ENCODE measurements at places on chromosomes 6 and 20.

GRCh38 chr6:51099201-51099600 is 280.5 kb downstream of the TFAP2B start:
- DNase-seq, result no peak

DNA sequence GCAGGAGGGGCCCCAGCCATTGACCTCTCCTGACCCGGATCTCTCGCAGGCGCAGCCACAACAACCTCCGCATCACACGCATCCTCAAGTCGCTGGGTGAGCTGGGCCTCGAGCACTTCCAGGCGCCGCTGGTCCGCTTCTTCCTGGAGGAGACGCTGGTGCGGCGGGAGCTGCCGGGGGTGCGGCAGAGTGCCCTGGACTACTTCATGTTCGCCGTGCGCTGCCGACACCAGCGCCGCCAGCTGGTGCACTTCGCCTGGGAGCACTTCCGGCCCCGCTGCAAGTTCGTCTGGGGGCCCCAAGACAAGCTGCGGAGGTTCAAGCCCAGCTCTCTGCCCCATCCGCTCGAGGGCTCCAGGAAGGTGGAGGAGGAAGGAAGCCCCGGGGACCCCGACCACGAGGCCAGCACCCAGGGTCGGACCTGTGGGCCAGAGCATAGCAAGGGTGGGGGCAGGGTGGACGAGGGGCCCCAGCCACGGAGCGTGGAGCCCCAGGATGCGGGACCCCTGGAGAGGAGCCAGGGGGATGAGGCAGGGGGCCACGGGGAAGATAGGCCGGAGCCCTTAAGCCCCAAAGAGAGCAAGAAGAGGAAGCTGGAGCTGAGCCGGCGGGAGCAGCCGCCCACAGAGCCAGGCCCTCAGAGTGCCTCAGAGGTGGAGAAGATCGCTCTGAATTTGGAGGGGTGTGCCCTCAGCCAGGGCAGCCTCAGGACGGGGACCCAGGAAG is 4.5 kb upstream of the COL9A3 start:
- no peak for DNase-seq

DNA sequence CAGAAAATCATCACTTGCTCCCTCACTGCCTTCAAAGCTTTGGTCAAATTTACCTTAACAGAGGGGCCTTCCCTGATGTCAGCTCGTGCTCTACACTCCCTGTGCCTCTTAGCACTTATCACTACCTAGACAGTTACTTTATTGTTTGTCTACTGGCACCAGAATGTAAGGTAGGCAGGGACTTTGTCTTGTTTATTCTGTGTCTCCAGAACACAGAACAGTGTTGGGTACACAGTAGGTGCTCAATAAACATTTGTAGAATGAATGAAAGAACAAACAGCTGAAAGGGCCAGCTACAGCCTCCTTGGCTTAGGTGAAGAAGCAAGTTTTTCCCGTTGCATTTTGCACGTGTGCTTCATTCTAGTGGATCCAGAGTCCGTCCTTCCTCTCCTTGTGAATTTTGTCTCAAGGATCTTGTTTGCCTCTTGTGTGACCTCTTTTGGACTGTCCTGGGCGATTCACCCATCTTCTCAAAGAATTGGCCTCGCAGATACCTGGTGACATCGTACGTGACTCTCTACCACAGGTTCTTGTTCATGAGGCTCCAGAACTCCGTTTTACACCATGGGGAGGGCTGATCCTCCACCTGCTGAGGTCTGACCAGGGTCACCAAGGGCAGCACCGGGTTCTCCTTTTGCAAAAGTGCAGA is 84.2 kb upstream of the ARMC2 start:
- DNase-seq, result no peak

GRCh38 chr6:38164131-38164481 is 344.6 kb downstream of the ZFAND3 start:
- DNase-seq, result no peak

DNA sequence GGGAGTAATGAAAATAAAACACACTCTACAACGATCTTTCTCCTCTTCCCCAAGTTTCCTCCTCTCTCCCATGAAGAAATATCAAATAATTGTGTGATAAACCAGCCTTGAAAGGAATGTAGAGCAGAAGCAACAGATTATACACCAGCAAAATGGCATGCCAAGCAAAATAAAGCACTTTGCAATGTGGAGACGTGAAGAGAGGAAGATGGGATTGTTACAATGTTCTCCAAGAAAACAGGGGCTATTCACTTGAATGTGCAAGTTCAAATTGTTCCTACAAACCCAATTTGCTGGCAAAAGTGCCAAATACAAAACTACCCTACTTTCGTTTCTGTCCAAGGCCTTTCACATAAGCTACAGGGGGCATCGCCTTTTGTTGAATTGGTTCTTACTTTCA is 185.1 kb downstream of the PDE7B start:
- no peak for DNase-seq

DNA sequence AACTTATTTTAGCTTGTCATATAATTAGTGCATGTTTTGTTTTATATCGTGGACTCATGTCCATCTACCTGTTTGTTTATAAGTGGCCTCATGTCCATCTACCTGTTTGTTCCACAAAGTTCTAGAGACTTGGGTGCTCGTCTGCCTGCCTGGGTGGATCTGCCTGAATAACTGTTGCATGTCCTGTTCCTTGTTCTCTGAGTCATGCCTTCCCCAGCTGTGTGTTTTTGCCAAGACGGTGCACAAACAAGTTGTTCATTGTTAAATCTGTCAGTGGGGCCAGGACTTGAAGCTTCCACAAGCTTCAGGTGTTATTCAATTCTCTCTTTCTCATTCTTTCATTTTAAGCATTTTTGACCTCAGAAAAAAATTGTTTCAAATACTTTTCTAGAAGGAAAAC is 358.0 kb upstream of the CITED2 start:
- no peak for DNase-seq

DNA sequence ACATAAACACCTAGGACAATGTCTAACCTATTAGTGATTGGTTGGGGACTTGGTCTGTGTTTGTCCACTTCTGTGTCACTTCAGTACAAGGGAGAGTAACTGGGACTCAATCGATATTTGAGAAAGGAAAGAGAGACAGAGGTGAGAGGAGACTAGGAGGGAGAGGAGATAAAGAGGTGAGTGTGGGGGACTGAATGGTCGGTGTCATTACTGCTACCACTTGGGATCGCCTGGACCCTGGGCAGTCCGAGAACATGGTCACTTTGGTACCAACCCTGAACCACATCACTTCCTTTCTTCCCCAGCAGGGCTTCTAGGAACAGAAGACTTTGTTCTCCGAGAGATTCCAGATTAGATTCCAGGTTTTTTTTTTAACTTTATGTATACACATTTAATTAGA is 63.7 kb downstream of the GPR6 start:
- DNase-seq, result no peak

DNA sequence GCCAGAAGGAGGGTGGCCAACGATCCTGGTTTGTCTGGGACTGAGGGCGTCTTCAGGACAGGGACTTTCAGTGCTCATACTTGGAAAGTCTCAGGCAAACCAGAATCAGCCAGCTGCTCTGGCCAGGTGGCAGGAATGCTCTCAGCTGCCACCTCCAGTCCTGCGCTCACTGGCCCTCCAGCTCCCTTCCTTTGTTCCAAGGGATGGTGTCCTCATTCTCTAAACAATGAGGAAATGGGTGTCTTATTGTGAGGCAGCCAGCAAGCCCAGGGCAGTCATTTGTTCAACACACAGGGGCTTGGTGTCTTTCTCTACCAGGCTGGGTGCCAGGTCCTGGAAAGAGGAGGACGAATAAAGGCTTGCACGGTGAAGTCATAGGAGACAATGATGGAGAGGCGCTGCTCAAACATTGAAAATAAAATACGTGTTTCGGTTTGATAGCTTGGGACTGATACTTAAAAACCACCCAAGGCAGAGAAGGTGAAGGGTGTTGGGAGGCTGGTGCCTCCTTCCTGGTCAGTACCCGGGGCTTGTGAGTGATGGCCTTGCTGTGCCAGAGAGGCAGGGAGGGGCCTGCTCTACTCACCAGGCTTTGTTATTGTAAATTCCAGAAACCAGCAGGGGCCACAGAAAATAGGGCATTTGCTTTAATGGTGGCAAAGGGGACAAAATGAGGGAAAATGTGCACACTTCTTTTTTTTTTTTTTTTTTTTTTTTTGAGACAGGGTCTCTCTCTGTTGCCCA is 11.3 kb upstream of the TMEM181 start:
- DNase-seq, result no peak

GRCh38 chr6:128139519-128139918 is 238.7 kb upstream of the THEMIS start:
- no peak for DNase-seq

- no peak for DNase-seq
Observed at GRCh38 chr20:2604506-2604835, 48.0 kb upstream of the NOP56 start.

GRCh38 chr6:136960781-136961180 is 38.7 kb downstream of the SLC35D3 start:
- DNase-seq, result no peak

- DNase-seq, result no peak
Observed at GRCh38 chr6:77468939-77469338, 5.6 kb upstream of the HTR1B start.

DNA sequence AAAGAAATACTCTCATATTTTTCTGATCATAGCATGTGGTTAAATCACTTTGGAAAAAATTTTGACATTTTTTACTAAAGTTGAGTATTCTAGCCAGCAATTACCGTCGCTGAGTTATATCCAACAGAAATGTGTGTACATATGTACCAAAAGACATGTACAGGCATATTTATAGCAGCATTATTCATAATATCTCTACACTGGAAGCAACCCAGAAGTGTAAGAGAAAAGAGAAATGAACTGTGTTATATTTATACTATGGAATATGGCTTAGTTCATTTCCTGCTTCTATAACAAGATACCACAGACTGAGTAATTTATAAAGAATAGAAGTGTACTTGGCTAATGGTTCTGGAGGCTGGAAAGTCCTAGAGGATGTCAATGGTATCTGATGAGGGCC is 474.0 kb upstream of the GJE1 start:
- DNase-seq, result no peak

DNA sequence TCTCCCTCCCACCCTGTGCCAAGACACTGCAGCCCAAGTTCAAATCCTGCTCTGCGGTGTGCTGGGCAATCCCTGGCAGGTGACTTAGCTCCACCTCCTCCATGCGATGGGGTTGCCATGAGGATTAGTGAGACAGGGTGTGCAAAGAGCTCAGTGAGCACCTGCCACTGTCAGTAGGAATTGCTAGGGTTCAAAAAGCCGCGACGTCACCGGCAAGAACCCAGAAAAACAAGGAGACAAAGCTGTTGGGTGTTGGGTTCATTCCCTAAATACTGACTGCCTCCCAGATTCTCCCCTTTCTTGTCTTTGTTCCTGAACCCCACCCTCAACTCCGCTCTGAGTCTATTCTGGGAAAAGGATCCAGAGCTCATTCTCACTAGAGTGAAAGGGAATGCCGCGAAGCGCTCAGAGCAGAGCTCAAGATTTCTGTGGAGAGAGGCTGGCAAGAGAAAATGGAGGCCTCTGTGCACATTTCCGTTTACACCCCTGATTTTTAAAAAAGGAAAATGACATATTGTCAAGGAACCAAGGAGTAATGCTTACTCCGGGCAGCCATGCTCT is 13.3 kb downstream of the PMEPA1 start:
- DNase-seq, result no peak

- DNase-seq, result no peak
Observed at GRCh38 chr20:20317621-20318364, 50.1 kb upstream of the INSM1 start.

DNA sequence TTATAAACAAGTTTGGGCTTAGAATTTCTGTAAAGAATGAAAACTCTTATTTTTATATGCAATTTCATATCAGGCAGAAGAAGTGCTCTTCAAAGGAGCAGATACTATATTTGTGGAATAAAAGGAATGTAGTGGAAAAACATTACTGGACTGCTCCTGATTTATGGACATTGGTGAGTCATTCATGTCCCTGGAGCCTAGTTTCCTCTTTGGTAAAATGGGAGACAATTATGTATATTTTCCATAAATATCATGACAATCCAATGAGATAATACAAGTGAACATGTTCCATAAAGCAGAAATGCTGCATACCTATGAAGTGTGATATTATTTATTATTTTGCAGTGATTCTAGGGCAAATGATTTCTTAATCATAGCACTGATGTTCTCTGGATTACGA is 445.8 kb upstream of the CITED2 start:
- no peak for DNase-seq

GRCh38 chr6:89596056-89596455 is 42.5 kb downstream of the LYRM2 start:
- DNase-seq, result no peak

All from Jurkat, Clone E6-1 (cell line).